Stimulated activated CD4-positive, alpha-beta T cell treated with anti-CD3 and anti-CD28 coated beads, Interleukin-12 subunit alpha, Interleukin-12 subunit beta, amount 100 ng/mL, for 4 hours (primary cell): ENCODE measurements at places on chromosomes 5 and 9.
A peak's percentile ranks its signal among the peaks of the same experiment; 100 is the strongest.

DNA sequence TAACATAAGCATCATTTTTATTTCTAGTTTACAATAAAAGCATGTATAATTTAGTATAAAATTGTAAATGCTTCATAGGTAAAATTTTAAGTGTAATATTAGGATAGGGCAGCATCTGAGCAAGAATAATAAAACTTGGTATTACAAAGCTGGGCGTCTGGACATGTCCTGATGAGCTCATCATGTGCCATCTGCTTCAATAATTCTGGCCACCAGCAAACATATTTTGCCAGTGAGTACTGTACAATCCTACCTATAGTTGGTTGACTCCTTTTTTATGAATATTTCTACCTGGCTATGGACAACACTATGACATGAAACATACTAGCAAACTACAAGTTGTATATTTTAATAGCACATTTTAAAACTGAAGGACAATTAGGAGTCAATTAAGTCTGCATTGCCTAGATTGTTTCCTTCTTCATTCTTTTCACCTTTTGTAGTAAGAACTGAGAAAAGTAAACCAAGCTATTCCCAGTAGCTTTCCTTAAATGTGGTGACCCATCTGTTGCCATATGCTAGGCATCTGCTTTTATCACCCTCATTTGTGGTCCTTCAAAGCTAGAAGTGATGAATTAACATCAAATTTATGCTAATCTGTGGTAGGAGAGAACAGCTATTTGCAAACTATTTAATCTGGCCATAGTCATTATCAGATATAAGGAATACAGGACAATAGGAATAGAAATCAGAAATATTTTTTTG, 23.4 kb downstream of the LURAP1L start:
- DNase-seq, result no peak

DNA sequence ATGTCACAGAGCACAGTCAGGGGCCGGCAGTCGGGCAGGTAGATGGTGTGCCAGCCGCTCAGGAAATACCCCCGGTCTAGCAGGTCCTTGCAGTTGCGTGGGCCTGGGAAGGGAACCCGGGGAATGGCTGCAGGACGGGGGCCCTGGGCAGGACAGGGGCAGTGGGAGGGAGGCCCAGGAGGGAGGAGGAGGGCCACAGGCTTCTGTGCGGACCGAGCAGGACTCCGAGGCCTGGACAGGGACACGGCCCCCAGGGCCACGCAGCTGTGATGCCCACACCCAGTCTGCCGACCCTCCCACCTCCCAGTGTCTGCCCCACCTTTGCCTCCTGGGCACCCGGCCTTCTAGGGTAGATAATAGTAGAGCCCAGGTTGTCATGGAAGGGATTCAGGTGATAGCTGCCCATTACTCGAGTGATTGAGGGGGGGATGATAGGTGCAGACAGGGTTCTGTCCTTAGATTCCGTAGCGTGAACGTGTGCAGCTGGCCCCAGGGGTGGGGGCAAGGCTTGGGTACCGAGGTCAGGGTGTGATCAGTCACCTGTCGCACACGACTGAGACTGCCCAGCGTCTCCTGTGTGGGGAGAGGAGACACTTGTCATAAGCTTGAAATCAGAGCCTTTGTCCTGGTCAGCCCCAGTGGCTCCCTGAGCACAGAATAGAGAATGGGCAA, 4.5 kb downstream of the FCN1 start:
- no peak for DNase-seq

GRCh38 chr5:68333649-68334552, 118.3 kb downstream of the PIK3R1 start:
- no peak for DNase-seq

GRCh38 chr9:75088646-75089372, 495 bp downstream of the OSTF1 start:
- DNase-seq, result peak; percentile 7

DNA sequence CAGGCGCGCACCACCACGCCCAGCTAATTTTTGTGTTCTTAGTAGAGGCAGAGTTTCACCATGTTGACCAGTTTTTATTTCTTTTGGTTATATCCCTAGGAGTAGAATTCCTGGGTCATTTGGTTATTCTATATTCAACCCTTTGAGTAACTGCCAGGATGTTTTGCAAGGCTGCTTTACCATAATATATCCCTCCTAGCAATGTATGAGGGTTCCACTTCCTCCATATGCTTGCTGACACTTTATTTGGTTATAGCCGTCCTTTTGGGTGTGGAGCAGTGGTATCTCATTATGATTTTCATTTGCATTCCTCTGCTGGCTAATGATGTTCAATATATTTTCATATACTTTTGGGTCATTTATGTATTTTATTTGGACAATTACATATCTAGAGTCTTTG, 81.2 kb downstream of the RAB24 start:
- DNase-seq, result no peak

- no peak for DNase-seq
These were observed 8.6 kb downstream of the HAPLN1 start for GRCh38 chr5:83711982-83712601.

- peak; percentile 32 for DNase-seq
These were observed 8.3 kb downstream of the OTP start for GRCh38 chr5:77630114-77630680.
